ENCODE measurements at places on chromosomes 5 and 9.

DNA sequence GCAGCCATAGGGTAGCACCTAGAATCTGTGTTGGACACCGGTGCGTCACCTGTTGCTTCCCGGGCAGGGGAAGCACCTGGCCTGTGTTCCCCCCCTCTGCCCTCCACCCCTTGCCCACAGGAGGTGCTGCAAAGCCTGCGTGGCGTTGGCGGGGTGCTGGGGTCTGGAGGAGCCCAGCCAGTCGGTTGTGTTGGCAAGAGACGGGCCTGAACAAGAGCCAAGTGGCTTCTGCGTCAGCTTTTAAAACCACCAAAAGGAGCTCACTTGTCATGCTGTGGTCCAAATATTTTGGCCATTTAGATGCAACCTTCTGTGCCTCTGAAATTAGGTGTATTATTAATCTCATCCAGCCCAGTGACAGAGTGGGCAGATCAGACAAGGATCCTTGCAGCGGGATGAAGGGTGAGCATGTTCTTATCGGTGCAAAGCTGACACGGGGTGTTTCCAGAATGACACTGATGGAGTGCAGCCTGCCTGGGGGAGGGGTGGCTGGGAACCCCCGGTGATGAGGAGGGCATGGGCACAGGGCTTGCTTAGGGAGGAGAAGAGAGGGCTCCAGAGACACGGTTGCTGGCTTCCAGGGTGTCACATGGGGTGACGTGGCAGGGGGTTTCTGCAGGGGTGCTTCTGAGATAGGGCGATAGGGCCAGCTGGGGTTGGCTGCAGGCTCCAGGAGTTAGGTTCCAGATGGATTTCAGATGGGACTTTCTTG, 9.7 kb upstream of the RXRA start:
- DNase-seq: no peak

GRCh38 chr9:131715906-131716305, 24.0 kb downstream of the RAPGEF1 start:
- DNase-seq: no peak

GRCh38 chr9:104514901-104515300, 10.8 kb downstream of the OR13F1 start:
- DNase-seq: no peak

DNA sequence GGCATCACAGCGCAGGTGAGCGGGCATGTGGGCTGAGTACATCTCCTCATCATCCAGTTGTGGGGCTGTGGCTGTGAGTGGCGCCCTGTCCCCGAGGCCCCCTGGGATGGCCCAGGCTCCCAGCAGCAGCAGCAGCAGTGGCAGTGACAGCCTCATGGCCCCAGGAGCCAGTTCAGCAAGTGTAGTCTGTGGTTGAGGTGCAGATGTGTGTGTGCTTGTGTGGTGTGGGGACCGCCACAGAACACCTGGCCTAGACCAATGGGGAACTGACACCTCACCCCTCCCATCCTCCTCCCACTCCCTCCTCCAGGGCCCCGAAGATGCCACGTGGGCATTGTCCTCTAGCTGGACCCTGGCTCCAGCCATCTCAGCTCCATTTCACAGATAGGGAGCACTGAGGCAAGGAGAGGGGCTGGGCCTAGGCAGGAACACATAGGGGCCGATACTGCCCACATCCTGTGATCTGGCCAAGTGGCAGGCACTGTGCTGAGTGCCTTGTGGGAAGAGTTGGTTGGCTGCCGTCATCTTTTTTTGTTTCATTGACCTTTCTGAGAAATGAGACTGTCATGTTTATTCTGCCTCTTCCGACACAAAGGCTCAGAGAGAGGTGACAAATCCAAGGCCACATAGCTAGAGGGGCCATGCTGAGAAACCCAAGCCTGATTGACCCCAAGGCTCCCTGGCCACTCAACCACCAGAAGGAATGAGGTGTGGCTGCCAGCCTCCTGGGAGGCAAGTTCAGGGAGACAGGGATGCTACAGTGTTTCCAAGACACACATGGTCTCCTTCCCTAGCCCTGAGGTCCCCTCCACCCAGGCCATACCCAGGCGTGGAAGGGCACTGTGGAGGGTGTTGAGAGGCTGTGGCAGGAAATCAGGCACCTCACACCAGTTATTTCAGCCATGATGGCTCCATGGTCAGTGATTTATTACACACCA, at the start of gene MZB1:
MZB1 (minus strand) TSS at position 213 of the 938 bp plus-strand sequence; CDS start at position 156, 57 bp downstream.
- DNase-seq: peak; percentile 57

Data from CD8-positive, alpha-beta memory T cell (primary cell).